ENCODE measurements at places on chromosomes 16 and 17. TPM values are rescaled to one million over a fixed set of nuclear protein-coding genes. Genes with fewer than 3 reads are reported as not detected.
A peak's percentile ranks its signal among the peaks of the same experiment; 100 is the strongest.

DNA sequence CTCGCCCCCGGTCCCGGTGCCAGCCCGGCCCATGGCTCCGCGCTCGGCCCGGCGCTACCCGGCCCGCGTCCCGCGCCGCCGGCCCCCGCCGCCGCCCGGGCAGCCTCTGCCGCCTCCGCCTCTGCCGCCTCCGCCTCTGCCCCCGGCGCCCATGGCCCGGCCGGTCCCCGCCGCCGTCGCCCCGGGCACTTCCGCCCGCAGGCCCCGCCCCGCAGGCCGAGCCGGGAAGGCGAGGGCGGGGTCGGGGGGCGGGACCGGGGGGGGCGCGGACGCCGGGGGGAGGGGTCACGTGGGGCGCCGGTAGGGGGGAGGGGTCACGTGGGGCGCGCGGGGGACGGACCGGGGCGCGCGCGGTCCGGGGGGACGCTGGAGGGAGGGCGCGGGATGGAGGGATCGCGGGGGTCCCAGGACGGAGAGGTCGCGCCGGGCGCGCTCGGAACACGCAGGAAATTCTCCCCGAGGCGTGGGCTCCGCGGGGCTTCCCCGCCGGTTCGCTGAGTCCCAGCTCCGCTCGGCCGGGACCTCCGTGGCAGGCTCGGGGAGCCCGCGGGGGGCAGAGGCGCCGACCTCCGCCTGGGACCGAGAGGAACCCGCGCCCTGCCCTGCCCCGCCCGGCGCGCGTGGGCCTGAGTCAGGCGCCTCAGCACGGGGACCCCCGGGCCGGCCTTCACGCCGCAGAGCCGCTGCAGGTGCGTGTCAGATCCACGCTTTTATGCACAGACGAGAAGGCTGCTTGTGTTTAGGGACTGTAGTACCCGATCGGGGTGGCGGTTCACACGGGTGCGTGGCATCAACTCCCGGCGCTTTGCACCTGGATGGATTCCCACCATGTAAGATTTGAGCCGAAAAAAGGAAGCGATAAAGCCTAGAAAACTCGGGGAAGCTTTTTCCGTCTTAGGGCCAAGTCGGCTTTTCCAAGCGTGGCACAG is at the start of gene PGAP6:
TSS of gene PGAP6 (minus strand) at position 190 of the 929 bp plus-strand sequence. CDS start at position 33, 157 bp downstream.
- no peak for DNase-seq

DNA sequence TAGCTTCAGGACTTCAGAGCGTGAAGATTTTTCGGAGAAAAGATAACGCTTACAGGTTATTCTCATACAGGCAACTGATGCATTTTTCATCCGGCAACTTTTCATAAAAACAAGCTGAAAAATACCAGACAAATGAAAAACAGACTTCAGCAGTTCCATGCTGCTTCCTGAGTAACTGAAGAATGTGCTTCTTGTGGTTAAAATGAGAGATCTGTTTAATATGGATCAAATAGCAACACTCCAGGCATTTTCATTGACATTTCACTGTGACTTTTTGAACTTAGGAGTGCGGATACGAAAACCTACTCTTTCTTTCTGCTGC is 705 bp upstream of the PITPNC1 start:
- DNase-seq = no peak

DNA sequence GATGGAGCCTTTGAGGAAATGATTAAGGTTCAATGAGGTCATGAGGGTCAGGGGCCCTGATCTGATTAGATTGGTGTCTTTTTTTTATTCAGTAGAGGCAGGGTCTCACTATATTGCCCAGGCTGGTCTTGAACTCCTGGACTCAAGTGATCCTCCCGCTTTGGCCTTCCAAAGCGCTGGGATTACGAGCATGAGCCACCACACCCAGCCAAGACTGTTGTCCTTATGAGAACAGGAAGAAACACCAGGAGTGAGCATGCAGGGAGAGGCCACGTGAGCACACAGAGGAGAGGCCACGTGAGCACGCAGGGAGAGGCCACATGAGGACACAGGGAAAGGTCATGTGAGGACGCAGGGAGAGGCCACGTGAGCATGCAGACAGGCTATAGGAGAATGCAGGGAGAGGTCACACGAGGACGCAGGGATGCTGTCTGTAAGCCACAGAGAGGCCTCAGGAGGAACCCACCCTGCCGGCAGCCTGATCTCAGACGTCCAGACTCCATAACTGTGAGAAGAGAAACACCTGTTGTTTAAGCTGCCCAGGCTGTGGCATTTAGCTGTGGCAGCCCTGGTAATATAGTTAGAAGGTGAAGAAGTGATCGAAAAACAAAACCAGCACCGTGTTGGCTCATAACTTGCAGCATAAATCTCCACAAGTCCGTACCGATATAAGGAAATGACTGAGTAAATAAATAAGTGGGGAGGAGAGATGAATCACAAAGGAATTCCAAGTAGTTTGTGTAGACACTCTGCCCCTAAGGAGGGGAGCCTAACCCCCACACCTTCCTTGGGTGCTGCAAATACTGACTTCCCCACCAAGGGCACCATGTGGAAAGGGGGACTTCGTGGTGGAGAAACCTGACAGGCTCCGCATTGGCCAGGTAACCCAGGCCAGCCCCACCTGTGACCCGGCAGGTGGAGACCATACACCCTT is 14.6 kb upstream of the CSNK1D start:
- no peak for DNase-seq

DNA sequence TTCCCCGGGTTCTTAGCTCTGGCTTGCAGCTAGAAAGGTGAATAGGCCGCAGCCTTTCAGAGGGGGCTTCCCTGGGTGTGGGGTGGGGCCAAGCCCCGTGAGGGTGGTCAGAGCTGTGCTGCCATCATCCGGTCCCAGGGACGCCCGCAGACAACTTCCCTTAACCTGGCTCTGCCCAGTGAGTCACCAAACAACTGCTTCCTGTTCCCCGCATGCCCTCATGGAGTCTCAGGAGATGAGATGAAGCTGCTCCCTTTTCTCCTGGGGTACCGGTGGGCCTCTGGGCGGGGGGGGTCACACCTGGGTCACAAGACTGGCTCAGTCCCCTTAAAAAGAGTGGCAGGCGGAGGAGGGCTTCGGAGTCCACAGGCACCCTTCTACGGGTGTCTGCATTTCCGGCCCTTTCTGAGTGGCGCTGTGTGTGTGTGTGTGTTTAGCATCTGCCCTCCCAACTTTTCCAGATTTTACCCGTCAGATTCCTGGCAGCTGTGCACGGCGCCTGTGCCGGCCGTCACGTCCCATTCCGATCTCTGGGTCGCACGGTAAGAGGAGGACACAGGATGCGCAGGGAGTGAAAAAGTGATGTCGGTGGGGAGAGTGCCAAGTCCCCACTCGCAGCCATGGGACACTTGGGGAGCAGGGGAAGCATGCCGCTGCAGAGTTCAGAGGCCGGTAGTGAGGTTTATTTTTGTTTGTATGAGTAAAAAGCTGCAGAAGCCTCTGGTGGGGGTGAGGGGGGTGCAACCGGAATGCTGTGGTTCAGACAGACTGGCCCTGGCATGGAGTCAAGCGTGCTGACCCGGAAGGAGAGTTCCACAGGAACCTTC is 16.8 kb downstream of the HIC1 start:
- DNase-seq = peak; percentile 90

DNA sequence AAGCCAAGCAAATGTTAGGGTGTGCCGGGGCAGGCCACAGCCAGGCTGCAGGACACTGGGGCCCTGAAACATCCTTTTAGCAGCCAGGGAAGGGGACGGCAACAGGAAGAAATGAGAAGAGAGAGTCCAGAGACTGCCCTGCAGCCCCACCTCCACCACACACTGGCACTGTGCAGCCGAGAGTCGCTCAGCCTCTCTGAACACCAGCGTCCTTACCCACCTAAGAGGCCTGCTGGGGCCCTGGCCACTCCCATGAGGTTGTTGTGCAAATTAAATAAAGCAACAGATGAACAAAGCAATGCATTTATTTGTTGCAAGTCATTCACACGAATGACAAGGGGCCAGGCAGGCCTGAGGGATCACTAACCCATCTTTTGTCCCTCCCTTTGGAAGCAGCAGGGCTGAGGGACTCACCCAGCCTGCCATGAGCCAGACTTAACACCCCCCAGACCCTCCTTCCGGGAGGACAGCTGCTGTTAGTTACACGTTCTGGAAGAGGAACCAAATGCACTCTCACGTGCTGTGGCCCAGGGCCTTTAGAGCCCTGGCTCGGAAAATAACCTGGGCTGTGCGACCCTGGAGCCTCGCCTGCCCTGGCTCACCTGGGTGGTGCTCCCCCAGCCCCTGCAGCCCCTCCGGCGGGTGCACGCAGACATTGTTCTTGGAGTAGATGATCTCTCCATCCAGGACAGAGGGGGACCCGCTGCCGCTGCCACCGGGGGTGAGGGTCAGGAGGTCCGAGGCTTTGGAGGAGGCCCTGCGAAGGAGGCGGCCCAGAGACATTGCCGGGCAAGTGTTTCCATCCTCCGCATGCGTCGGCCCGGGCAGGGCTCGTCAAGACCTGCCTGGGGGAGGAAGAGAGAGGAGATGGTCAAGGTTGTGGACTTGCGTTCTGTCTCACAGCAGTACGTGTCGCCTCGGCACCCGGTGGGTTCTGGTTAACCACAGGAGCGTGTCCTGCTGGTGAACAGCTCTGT is 22.6 kb downstream of the TBC1D16 start:
- DNase-seq = no peak

- DNase-seq = no peak
These were observed 32.2 kb downstream of the MPHOSPH6 start for GRCh38 chr16:82137822-82138167.

DNA sequence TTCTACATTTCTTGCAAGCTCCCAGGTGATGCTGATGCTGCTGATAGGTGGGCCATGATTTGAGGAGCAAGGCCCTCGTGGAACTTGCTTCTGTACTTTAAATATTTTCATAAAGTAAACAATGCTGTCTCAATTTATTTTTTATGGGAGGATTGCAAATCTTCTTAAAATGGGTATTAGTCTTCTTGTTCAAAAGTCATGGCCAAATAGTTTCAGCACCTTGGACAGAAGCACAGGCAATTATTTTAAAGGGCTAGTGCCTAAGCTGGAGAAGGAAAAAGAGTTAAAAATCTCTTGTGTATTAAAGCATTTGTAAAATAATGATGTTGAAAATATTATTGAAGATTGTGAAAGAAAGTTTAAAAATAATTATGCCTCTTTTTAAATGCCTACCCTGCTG is 50.5 kb downstream of the GPR139 start:
- DNase-seq = peak; percentile 12

- no peak for DNase-seq
These were observed 2.6 kb upstream of the RPL13 start for GRCh38 chr16:89557690-89558490.

DNA sequence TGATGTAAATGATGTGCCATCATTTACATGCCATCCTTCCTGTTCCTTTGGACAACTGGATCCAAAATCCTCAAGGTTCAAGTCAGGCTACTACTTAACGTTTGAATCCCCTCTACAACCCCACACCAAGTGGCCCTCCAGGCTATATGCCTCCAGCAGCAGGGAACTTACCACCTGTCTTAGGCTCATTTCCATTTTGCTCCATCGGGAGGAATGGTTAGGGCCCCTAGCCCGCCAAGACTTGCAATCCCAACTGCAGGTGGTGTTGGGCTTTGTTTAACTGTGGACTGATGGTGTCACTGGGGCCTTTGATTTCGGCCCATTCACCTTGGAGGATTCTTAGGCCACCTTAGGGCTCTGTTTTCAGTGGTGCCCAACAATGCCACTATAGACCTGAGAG is 9.7 kb downstream of the HNF1B start:
- no peak for DNase-seq

ANKRD13B gene
- 8.1 TPM for polyA plus RNA-seq

LSM12 gene
- polyA plus RNA-seq = 36.2 TPM

Data from right lung (tissue), 10 donors.